ENCODE measurements at places on chromosomes 7 and 10.

DNA sequence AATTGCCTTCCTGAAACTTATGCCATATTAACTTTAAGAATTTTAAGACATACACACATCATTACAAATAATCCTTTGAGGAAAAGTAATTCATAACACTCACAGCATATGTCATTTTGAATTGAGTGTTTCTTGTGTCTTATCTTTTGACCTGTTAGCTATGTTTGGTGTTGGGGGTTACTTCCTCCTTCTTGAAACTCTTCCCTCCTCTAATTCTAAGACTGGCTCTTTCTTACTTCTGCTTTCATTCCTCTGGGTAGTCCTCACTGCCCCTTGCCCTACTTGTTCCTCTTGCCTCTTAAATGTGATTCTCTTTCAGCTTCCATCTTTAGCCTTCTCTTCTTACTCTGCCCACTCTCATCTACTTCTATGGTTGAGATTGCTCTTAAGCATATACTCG is 28.3 kb upstream of the PIP4K2A start:
- DNase-seq = no peak

DNA sequence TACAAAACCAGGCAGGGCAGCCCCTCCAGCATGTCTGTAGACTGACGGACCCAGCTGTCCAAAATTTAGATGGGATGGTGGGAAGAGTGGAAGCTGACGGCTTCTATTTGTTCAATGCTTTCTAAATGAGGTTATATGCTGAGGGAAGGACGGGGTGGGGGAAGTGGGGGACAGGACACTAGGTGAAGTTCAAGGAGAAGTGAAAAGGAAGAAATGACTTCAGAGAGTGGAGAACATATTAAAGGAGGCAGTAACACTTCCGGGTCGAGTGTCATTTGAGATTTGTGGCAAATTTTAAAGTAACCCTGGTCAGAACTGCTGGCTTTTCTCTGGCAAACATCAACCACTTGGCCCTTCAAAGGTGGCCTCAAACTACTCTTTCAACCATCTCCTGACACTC is 9.4 kb downstream of the PIP4K2A start:
- DNase-seq = no peak

GRCh38 chr10:92629945-92630344 is 37.0 kb downstream of the KIF11 start:
- DNase-seq = no peak

GRCh38 chr7:116717137-116717536 is 45.1 kb downstream of the MET start:
- DNase-seq = no peak

- DNase-seq = no peak
These were observed 38.8 kb downstream of the PTN start for GRCh38 chr7:137304624-137305235.

GRCh38 chr7:99190359-99191009 is 17.4 kb downstream of the KPNA7 start:
- DNase-seq = no peak

DNA sequence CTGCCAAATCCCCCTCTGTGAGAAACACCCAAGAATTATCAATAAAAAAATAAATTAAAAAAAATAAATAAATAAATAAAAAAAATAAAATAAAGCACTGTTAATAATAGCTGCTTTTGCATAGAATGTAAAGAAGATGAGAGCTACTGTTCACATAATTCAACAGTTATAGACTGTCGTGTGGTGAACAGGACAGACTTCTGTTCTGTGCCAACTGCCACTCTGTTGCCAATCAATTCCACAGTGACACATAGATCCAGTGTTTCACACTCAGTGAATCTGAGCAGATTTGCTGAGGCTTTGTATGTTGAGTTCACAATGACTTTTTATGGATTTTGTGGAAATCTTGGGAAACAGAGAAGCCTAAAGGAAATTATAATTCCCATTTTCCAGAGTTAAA is 14.9 kb downstream of the ARHGAP19 start:
- DNase-seq = no peak

GRCh38 chr7:111750878-111751277 is 188.6 kb upstream of the IMMP2L start:
- DNase-seq = no peak
